Activated CD8-positive, alpha-beta memory T cell treated with anti-CD3 and anti-CD28 coated beads for 1 hour (primary cell): ENCODE measurements at places on chromosomes 1 and 21.

DNA sequence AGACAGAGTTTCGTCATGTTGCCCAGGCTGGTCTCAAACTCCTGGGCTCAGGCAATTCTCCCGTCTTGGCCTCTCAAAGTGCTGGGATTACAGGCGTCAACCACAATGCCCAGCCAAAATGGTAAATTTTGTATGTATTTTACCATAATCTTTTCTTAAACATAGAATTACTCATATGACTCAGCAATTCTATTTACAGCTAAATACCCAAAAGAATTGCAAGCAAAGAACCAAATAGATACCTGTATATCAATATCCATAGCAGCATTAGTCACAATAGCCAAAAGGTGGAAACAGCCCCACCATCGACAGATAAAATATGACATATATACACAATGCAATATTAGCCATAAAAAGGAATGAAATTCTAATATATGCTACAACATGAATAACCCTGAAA lies 36.5 kb downstream of the TESK2 start:
- DNase-seq, result no peak

- DNase-seq, result no peak
Observed at GRCh38 chr1:9868244-9868590, 41.9 kb downstream of the CTNNBIP1 start.

DNA sequence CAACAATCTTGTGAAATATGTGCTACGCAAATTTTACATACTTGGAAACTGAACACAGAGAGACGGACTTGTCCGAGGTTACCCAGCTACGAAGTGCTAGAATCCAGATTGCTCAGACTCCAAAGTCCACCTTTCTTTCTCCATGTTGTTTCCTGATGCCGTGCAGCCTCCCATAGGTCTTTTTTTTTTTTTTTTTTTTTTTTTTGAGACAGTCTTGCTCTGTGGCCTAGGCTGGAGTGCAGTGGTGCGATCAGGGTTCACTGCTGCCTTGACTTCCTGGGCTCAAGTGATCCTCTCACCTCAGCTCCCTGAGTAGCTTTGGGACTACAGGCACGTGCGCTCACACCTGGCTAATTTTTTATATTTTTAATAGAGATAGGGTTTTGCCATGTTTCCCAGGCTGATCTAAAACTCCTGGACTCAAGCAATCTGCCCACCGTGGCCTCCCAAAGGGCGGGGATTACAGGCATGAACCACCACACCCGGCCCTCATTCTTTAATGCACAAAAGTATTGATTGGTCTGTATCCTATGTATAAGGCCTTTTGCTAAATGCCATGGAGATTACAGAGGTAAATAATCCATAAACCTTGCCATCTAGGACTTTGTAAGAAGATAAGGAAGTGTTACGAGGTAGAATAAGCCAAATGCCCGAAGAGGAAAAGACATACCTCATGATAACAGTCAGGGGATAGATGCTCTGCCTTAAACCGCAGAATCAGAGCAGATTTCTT lies 92.8 kb downstream of the C1orf21 start:
- DNase-seq, result no peak

GRCh38 chr1:246300626-246301549 lies 206.2 kb downstream of the SMYD3 start:
- DNase-seq, result no peak

- DNase-seq, result no peak
Observed at GRCh38 chr1:40363721-40364120, 9.8 kb upstream of the SMAP2 start.

DNA sequence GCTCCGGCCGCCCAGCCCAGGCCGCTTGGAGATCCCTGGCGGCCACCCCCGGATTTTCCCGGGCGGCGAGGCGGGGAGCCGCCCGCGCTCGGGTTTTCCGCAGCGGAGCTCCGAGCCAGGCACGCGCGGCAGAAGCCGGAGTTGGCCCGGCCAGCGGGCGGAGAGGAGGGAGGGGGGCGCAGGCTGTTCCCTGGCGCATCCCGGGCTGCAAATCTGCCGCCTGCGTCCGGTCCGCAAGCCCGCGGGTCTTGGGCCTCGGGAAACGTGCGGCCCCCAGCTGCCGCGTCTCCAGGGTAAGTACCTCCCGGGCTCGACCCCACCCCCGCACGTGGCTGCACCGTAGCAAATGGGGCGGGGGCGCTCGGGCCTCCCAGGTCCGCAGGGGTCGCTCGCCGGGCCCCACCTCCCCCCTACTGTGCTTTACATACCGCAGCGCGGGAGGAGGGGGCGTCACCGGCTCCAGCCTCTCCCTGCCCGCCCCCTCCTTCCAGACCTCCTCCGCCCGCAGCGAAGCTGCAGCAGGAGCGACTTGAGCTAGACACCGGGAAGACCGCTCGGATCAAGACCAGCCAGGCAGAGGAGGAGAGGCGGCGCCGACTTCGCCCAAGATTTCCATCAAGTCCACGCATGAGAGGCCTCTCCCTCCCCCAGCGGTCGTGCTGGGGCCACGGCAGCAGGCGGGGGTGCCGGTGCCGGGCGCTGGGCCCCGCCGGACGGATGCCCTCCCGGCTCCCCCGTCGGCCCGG lies 1.6 kb downstream of the TMEM200B start:
- DNase-seq, result no peak

- no peak for DNase-seq
Observed at GRCh38 chr1:3056641-3057040, 12.4 kb upstream of the PRDM16 start.

- DNase-seq, result no peak
Observed at GRCh38 chr21:45467221-45467779, 62.3 kb downstream of the COL18A1 start.
